ENCODE measurements at places on chromosomes 11 and 22. TPM values are rescaled to one million over a fixed set of nuclear protein-coding genes. Genes with fewer than 3 reads are reported as not detected.

Gene YAP1
- 89.4 TPM for total RNA-seq

Gene SLC7A4
- total RNA-seq: not detected

Gene C11orf16
- not detected for total RNA-seq

Gene GAL3ST3
- total RNA-seq: not detected

DNA sequence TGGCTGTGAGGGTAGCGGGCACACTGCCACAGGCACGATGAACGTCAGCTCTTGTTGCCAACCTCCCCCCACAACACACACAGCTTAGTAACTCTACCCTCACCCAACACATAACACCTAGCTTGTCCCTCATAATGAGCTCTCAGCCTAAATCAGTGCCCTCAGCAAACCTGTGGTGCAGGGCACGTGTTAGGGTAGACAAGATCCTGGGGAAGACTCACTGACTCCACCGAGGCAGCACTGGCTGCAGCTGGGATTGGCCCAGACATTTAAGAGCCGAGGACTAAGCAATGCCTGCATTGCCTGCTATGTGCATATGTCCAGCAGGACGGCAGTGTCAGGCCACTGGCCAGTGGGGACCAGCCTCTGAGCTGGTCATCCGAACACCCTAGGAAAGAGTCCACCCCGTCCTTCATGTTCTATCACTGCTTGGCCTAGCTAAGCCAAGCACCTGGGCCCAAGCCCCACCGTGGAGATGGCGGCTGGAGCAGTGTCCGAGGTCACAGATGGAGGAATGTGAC is 32.9 kb upstream of the TRIM29 start:
- no peak overlapping the region for H3K27ac ChIP-seq
- H3K4me1 ChIP-seq: peaks cover 4% of the 10 kb centered on the region
- H3K27me3 ChIP-seq: peaks cover 32% of the 10 kb centered on the region
- no peaks in the 10 kb centered on the region for H3K36me3 ChIP-seq

- no peak overlapping the region for H3K27ac ChIP-seq
- DNase-seq: no peak
- H3K36me3 ChIP-seq: no peaks in the 10 kb centered on the region
- H3K4me1 ChIP-seq: peaks cover 13% of the 10 kb centered on the region
- H3K27me3 ChIP-seq: no peaks in the 10 kb centered on the region
These were observed 1.7 kb upstream of the INCENP start for GRCh38 chr11:62122076-62122475.

DNA sequence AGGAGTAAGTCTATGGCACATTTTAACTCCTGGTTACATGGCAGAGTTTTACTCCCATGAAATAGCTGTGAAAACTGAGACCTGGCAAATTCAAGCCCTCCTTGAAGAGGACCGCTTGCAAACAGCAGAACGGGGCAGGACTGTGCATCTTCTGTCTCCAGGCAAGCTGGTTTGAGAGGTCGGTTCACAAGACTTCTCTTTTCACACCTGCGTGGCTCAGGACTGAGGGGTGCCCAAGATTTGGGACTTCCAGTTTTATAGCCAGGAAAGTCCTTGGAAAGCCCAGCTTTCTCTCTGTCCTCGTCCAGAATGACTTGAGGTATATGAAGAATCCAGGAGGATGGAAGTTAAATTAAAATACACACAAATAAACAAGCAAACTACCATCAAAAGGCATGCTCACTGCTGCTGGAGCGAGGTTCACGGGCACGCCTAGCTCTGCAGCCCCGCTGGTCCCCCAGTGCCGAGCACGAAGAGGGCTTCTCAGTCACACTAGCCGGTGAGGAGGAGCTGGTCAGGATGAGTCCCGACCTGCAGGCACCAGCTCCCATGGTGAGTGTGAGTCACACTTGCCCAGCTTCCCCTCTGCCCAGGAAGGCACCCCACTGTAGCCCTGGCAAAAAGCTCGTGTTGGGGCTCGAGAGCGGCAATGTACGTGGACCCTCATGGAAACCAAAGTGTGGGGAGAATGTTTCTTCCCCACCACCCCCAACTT is 1382.4 kb downstream of the BRD1 start:
- no peak overlapping the region for H3K4me3 ChIP-seq
- H3K36me3 ChIP-seq: no peaks in the 10 kb centered on the region
- H3K27ac ChIP-seq: no peak overlapping the region
- no peaks in the 10 kb centered on the region for H3K27me3 ChIP-seq
- no peak for DNase-seq

Data from gastrocnemius medialis (tissue), 4 donors.